ENCODE measurements at places on chromosomes 2 and 18.
A peak's percentile ranks its signal among the peaks of the same experiment; 100 is the strongest.

GRCh38 chr2:31112544-31112943 lies 25.7 kb downstream of the GALNT14 start:
- no peak for DNase-seq

DNA sequence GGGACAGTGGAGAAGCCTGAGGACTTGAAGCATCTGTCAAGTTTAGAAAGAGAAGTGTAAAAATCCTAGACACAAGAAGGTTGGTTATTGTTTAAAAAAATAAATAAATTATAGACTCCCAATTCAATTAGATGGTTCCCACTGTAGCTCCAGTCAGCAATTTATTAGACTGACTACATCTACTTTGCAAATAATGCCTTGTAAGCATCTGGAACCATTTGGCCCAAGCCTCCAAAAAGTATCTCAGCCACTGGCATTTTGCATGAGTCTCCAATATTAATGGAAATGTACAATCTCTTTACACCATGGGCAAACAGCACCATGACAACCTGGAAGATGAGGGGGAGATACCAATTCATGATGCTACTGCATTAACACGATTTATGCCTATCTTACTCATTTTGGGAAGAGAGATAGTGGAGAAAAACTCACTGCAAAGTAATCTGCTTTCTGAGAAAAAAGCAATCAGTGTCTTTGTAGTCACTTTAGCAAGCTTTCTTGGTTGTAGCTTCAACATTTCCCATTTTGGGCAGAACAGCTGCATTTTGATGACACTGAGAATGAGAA lies 2.8 kb downstream of the NYAP2 start:
- no peak for DNase-seq

DNA sequence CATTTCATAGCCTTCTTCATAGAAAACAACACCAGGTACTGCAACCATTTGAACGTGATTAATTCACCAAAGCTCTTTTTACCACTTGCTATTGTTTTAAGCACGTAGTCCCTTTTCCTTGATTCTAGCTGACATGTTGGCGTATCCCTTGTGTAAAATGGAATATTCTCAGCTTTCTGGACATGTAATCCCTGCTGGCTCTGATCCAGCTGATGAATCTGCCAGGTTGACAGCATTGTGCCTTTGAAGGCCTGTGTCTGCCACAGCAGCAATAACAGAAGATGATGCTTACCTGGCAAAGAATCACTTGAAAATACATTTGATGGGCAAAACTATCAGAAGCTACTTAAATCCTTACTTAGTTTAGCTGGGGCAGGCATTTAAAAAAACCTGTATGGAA lies 81.0 kb upstream of the CCDC150 start:
- DNase-seq, result no peak

DNA sequence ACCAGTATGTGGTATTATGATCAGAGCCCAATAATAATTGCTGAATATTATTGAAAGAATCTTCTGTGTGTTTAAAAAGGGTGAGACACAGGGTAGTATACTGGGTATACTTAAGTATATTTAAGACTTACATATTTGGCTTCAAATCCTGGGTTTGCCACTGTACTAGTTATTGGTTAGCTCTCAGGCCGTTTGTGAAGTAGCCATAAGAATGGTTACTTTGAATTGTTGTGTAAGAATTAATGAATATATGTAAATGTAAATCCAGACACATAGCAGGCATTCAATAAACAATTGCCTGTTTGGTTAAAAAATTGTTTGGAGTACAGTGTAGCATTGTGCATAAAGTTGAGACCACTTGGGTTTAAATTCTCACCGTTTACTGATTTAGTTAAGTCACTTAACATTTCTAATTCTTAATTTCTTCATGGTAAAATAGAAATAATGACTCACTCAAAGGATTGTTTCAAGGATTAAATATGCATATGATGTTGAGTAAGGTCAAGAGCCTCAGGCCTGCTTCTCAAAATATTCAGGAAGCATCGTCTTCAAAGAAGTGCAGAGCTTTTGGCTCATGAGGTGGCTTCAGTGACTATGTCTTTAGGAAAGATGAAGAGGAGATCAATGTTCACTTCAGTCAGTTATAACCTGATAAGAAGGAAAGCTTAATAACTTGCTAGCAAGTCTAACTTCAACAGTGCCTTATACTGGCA lies 207.9 kb upstream of the NT5C1B start:
- no peak for DNase-seq

GRCh38 chr18:25365242-25365641 lies 13.3 kb upstream of the ZNF521 start:
- no peak for DNase-seq

DNA sequence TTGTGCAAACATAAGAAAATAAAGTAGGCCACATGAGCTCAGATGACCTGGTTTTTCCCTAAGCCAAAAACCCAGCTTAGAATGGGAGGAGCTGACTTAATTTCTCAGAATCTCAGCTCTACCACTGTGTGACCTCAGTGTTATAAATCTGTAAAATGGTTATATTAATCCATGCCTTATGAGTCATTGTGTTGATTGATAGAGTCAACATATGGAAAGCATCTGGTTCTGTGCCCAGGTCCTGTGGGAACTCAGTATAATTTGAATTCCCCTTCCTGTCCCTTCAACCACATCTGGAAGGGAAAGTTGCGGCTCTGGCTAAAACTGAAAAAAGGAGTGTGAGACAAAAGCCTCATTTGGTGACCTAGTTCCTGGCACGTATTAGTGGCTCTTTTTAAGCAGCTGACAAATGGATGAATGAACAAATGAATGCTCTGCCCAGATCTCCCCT lies 25.7 kb downstream of the TMEM177 start:
- no peak for DNase-seq

- no peak for DNase-seq
Observed at GRCh38 chr2:18009891-18010290, 131.4 kb downstream of the KCNS3 start.

- no peak for DNase-seq
Observed at GRCh38 chr2:236545248-236545658, 24.4 kb upstream of the ACKR3 start.

GRCh38 chr2:96556441-96557330 lies 20.1 kb downstream of the ARID5A start:
- peak; percentile 48 for DNase-seq

GRCh38 chr18:7020995-7021777 lies 96.4 kb downstream of the LAMA1 start:
- no peak for DNase-seq

DNA sequence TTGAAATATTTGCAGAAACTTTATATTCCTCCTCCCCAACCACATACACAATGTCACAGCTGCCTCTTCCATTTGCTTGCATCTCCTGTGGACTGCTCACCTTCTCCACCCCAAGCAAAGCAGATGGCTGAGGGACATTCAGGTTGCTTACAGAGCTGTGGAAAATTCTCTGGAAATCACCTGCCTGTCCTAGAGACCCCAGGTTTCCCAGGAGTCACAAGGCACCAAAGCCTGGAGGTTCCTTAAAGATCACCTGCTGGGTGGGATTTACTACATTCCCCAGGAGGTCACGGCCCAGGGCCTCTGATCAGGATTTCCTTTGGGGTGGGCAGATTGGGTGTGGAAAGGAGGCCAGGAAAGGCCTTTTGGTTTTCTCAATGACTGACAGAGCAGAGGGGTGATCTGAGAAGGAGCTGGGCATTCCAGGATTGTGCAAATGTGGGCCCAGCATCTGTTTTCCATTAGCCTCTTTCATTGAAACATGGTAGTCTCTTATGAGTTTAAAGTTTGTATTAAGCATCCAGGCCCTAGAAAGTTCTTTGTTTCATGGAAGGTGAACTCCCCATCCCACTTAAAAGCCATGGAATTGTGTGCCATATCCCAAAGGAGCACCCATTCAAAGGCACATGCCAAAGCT lies 410.7 kb upstream of the TNP1 start:
- DNase-seq, result no peak

DNA sequence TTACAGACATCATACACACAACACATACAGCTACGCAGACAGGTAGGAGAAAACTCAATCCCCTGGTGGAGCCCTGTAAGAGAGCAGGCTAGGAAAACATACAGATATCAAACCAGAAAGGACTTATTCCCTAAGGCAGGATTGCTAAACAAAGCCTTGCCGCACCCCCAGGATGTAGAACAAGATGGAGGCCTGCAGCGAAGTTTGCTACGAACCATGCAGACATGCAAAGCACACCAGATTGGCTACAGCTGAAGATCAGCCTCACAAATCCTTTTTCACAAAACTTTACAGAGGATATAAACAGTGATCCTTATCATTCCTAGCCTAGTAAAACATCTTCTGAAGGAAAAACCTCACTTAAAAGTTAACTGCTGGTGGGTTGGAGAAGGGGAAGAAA lies 28.3 kb downstream of the C18orf54 start:
- DNase-seq, result no peak

- DNase-seq, result no peak
Observed at GRCh38 chr2:143954186-143954585, 565.7 kb downstream of the ZEB2 start.

- DNase-seq, result no peak
Observed at GRCh38 chr2:182132605-182133004, 147.0 kb downstream of the PPP1R1C start.

GRCh38 chr2:112260295-112260625 lies 5.4 kb upstream of the ZC3H8 start:
- DNase-seq, result no peak

DNA sequence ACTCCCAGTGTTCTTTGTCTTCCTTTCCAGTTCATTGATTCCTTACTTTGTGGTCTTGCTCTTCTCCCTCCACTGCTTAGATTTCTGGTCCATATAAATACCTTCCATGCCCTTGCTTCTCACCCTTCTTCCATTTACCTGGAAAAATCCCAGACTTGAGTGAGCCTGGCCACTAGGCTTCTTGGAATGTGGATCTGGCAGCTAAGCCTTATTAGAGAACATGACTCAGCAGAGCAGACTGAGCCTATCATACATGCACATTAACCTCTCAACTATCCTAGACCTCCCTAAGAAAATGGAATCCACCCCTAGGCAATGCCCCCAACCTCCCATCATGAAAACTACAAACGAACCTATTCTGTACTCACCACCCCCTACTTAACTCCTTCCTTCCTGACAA lies 127.7 kb downstream of the RHBDD1 start:
- DNase-seq, result no peak

DNA sequence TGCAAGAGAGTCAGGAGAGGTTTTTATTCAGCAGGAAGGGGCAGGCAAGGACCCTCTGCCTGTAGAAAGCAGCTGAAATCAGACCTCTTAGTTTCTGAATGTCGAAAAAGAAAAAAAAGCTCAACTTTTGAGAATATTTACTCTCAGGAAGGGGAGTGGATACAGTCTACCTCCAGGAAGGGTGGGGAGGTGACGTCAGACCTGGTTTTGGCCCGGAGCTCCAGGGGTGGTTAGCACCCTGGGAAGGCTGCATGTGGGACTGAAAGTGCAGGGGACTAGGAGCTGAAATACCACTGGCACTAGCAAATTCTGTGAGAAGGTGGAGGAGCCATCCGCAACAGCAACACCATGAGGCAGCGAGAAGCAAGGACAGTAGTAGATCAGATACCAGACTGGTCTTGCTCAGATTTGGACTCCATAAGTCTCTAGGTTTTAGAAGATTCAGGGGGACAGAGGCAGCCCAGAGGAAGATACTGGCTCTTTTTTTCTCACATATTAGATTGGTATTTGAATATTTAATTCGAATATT lies 19.8 kb downstream of the MC2R start:
- no peak for DNase-seq

GRCh38 chr2:208319391-208319790 lies 53.3 kb downstream of the PIKFYVE start:
- DNase-seq, result no peak

DNA sequence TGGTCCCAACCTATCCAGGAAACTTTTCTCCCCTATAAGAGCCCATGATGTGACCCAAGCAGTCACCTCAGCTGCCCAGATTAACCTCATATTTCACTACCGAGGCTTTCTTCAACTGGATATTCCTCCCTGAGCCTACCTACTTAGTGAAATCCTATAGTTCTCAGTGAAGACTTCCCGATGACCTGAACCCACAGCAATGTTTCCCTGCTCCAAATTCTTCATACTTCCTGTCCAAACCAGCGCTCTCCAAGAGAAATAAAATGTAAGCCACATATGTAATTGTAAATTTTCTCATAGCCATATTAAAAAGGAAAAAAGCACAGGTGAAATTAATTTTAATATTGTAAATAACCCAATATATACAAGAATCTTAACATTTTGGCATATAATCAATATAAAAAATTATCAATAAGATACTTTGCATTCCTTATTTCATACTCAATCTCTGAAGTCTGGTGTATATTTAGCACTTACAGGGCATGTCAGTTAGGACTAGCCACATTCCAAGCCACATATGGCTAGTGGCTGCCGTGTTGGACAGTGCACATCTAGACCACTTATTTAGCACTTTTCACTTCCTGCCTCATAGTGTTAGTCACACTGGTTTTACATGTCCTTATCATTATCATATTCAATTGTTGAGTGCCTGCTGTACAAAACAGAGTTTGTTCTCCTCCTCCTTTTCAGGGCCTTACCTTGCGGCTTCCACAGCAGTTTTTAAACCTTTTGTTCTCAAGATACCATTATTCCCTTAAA lies 1.9 kb upstream of the STAT4 start:
- DNase-seq, result no peak

- no peak for DNase-seq
Observed at GRCh38 chr18:35139517-35139916, 98.3 kb downstream of the MAPRE2 start.

DNA sequence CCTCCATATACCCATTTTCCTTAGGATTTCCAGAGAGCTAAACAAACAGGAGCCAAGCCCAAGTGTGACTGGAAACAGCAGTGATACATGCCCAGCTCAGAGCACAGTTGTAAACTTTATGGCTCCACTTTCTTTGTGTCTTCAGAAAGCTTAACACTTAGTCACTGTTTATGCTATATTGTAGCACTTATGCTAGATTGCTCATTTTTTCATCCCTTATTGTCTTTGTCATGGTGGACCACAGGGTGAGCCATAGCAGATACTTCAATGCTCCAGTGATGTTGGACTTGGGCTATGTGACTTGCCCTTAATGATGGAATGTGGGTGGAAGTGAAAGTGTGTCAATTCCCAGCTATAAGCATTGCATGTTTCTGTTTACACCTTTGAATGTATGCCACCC lies 401.6 kb downstream of the METTL4 start:
- DNase-seq, result no peak

GRCh38 chr18:48923746-48924629 lies 26.8 kb downstream of the SMAD7 start:
- no peak for DNase-seq

DNA sequence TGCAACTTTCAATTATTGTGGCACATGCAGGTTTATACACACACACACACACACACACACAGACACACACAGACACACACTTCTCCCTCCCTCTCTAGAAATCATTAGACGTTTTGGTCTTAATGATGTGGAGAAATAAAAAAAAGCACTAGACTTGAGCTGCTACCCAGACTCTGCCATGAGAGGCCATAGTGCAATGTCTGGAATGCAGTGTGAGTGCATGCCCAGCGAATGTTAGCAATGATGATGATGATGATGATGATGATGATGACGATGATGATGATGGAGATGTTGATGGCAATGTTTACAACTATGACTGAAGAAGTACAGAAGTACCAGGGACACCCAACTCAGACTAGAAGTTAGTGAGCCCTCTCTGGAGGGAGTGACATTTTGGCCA lies 23.8 kb upstream of the KLHL29 start:
- DNase-seq, result no peak

Measured in stimulated activated CD8-positive, alpha-beta memory T cell treated with anti-CD3 and anti-CD28 coated beads, Interleukin-15, amount 100 ng/mL, for 4 hours (primary cell).